ENCODE measurements at places on chromosomes 4 and X.

- DNase-seq, result no peak
Measured at GRCh38 chr4:57103051-57103450, 7.1 kb downstream of the IGFBP7 start.

DNA sequence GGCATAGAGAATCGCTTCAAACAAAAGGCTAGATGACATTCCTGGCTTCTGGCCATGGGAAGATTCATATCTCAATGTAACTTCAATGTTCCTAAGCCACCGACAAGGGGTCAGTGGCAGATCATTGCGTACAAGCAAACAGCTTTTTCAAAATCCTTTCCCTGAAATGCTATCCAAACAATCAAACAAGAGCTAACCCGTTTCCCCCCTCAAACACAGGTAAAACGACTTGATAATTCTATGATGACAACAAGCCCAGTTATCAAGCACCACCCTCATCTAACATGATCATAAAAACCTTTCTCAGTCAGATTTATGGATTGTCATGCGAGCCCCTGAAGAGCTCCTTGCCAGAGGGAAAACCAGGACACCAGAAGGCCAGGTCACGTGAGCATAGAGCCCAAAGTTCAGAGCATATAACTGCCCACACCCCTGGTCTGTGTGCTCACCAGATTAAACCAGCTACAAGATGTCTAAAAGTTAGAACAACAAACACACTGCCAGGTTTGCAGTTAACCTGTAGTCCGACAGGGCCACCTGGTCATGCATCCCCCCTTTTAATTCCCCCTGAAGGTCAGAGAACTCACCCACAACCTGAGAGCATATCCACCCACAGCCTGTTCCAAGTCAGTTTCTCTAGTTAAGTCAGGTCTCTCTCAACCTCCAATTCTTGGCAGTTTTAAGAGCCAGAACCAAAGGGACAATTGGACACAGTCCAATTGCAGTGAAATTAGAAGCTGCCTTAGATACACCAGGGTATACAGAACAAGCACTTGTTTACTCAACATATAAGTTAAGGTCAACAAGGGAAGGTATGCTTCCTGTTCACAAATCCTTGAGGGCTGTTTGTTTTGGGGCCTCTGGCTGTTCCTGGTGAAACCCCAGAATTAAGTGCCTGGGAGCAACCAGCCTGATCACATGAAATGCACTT is 248.1 kb upstream of the PPARGC1A start:
- DNase-seq, result no peak

GRCh38 chr4:188879598-188879997 is 740.4 kb downstream of the TRIML1 start:
- DNase-seq, result no peak

DNA sequence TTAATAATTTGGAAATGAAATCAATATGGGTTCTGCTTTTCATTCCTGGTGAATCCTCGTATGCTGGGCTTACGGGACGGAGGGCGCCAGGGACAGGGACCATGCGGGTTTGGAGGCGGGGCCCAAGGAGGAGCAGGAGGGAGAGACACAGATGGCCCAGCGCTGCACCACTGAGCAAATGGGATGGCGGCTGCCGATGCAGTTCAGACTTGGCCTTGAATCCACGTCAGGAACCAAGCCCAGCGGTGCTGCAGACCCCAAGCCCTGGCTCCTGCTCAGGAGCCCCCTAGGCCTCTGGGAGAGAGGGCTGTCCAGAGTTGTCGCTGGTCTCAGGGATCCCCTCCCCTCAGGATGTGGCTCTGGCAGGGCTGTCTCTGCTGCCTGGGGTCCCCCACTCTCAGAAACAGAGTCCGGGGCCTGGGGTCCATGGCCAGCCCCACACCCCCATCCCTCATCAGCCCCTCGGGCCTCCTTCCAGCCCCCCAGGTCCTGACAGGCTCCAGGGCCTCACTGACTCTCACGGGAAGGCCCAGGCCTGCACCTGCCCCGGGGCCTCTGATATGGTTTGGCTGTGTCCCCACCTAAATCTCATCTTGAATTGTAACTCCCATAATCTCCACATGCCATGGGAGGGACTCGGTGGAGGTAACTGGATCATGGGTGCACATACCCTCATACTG is 75.2 kb downstream of the FAM53A start:
- DNase-seq, result no peak

DNA sequence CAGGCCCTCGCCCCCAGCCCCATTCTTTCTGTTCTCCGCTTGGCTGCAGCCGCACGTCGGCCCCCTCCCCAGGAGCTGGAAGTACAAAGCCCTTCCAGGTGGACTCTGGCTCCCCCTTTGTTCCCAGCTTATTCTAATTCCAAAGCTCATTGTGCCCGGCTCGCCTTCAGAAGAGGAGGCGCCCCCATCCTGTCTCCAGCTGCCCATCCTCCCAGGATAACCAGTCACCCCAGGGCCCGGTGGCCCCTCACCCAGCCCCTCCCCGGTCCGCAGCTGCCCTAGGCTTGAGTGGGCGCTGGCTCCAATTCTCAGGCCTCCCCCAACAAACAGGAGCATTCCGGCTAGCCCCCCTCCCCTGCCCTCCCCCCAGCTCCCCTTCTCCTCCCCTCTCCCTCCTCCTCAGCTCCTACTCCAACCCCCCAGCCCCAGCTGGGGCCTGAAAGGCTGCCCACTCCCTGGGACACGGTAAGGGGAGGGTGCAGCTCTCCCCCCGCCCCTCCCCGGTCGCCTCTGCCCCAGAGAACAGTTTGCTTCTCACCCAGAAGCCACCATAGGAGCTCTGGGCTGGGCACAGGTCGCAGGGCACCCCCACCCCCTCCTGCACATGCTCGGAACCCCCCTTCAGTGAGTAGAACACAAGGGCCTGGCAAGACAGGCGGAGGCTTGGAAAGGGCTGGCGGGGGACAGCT is 3.1 kb upstream of the SLC6A8 start:
- peak; percentile 87 for DNase-seq

DNA sequence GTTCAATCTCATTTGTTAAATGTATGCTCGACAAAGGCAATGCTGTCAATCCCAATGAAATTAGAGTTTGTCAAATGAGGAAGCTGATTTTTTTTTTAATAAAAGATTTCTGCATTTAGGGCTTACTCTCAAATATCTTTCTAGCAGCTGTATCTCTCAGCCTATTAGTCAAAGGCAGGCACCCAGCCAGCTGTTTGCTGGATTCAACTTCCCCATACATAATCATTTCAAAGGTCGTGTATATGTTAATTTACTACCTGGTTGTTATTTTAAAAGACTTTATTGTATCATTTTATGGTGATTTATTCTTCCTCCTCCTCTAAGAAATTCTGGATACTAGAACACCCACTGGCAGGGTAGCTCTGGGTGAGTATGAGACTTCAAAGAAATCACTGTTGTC is 27.1 kb downstream of the RAI2 start:
- DNase-seq, result no peak

DNA sequence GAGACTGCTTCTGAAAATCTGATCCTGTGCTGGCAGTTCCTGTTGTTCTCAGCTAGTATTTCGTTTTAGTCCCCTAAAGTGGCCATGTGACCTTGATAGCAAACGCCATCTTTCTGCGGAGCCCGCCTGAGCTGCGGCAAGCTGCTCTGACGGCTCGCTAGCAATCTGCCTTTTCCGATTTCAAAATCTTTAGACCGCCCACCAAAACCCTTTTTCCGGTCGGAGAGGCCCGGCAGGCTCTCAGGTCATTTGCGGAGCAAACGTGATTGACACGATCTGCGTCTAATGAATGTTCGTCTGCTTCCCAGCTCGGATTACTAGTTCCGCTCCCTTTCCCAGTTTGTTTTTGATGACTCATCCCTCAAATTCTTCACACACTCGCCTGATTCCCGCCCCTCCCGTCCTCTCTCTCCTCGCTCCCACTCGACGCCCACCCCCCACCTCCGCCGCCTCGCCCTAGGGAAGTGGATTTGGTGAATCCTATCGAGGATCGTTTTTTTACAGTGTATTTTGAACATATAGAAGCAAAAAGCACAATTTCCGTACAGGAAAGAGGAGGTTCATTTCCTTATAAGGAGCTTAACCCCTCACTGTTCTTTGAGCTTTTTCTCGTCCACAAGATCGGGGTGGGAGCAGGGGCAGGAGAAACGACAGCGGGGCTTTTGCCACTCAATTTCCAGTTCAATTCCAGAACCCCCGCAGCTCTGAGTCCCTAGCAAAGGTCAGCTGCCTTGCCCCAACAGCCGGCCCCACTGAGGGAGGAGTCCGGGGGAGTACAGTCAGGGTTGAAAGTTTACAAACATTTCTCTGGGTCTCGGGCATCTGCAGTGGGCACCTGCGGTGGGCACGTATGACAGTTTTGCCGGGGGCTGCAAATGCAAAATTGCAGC is 37.5 kb downstream of the NLGN3 start:
- DNase-seq, result peak; percentile 96

DNA sequence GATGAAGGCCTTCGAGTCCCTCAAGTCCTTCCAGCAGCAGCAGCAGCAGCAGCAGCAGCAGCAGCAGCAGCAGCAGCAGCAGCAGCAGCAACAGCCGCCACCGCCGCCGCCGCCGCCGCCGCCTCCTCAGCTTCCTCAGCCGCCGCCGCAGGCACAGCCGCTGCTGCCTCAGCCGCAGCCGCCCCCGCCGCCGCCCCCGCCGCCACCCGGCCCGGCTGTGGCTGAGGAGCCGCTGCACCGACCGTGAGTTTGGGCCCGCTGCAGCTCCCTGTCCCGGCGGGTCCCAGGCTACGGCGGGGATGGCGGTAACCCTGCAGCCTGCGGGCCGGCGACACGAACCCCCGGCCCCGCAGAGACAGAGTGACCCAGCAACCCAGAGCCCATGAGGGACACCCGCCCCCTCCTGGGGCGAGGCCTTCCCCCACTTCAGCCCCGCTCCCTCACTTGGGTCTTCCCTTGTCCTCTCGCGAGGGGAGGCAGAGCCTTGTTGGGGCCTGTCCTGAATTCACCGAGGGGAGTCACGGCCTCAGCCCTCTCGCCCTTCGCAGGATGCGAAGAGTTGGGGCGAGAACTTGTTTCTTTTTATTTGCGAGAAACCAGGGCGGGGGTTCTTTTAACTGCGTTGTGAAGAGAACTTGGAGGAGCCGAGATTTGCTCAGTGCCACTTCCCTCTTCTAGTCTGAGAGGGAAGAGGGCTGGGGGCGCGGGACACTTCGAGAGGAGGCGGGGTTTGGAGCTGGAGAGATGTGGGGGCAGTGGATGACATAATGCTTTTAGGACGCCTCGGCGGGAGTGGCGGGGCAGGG is 568 bp downstream of the HTT start:
- DNase-seq, result peak; percentile 85

GRCh38 chr4:39357002-39357401 is 9.2 kb downstream of the RFC1 start:
- DNase-seq, result no peak

GRCh38 chr4:176798540-176798939 is 5.8 kb upstream of the VEGFC start:
- no peak for DNase-seq

DNA sequence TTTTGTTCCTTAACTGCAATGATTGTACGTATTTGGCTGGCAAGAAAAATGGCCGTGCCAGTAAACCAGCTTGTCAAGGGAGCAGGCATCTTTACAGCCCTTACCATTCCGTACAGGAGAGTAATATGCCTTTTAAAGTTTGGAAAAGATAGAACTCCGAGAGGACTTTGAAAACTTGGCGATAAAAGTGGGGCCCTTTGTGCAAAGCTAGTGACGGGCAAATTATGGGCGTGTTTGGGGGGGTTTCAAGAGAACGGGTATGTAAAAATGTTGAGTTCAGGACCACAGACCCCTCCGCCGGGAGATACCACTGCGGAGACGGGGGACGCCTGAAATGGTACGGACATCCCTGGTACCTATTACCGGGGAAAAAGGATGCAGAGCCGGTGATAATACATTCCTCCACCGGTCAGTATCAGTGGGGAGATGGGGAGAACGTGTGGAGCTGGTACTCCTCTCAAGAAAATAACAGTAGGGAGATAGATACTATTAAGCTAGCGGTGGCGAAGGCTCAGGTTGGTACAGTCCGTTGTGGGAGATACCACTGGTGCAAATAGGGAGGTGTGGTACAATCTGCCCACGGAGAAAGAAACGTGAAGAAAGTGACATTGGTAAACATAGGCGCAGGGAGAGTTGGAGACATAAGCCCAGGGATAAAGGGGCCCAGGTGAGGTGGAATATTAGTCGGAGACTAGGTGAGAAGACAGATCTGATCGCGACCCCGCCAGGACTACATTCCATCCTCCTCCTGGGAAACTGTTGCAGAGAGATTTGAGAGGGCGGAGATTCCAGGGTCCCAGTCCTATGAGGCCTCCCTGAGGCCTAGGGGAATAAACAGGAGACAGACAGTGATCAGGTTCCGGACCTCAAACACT is 14.5 kb downstream of the SPACA5 start:
- DNase-seq, result peak; percentile 87

DNA sequence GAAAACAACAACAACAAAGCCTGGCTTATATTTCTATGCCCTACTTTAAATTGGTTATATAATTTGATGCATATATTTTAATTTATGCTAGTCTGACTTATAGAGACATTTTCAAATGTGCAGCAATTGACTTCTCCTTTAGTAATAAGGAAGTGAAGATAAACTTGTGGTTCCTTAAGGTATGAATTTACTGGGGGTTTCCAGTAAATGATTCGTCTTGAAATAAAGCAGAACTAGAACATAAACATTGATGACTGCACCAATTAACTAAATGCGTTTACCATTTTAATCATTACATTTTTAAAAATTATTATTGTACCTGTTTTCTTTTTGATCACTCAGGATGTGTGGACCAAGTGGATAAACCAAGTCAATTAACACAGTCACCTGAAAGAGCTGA is 99.6 kb upstream of the CCSER1 start:
- DNase-seq, result no peak

- DNase-seq, result peak; percentile 50
Measured at GRCh38 chr4:82784681-82785610, 13.7 kb downstream of the SCD5 start.

GRCh38 chrX:43283187-43283586 is 372.9 kb upstream of the MAOA start:
- no peak for DNase-seq

DNA sequence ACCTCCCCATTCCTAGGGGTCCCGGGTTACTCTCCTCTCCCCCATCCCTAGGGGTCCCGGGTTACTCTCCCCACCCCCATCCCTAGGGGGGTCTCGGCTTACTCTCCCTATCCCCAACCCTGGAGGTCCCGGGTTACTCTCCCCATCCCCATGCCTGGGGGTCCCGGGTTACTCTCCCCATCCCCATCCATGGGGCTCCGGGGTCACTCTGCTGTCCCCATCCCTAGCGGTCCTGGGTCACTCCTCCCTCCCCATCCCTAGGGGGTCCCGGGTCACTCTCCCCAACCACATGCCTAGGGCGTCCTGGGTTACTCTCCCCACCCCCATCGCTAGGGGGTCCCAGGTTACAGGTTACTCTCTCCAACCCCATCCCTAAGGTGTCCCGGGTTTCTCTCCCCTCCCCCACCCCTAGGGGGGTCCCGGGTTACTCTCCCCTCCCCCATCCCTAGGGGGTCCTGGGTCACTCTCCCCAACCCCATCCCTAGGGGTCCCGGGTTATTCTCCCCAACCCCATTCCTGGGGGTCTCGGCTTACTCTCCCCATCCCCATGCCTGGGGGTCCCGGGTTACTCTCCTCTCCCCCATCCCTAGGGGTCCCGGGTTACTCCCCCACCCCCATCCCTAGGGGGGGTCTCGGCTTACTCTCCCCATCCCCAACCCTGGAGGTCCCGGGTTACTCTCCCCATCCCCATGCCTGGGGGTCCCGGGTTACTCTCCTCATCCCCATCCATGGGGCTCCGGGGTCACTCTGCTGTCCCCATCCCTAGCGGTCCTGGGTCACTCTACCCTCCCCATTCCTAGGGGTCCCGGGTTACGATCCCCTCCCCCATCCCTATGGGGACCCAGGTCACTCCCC is 821 bp downstream of the ASMTL start:
- DNase-seq, result peak; percentile 28
